ENCODE measurements at places on chromosomes 7 and 10.

DNA sequence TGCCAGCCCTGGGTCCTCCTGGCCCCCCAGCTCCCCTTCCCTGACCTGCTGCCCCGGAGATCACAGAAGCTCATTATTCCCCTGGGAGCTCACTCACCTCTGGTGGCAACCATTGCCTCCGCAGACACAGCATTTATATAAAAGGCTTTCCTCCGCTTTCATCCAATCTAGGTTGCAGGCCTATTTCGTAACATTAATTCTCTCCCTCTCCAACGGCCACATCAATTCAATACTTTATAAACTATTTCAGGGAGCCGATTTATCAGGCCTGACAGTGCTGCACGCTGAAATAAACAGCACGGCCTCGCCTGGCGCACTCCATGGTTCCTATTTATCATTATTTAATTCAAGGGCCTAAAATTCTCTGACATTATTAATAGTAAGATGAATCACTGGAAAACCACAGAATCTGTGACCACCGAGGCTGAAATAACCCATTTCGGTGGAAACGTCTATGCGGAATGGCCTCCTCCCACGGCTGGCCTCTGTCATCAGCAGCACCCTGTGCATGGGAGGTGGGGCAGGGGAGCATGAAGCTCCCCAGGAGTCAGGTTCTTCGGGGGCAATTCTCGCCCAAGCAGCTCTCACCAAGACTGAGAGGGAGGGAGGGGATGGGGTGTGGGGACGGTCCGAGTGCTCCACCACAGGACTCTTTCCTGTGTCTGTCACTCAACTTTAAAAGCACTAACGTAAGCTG is 249.3 kb upstream of the PFKP start:
- no peak for DNase-seq

DNA sequence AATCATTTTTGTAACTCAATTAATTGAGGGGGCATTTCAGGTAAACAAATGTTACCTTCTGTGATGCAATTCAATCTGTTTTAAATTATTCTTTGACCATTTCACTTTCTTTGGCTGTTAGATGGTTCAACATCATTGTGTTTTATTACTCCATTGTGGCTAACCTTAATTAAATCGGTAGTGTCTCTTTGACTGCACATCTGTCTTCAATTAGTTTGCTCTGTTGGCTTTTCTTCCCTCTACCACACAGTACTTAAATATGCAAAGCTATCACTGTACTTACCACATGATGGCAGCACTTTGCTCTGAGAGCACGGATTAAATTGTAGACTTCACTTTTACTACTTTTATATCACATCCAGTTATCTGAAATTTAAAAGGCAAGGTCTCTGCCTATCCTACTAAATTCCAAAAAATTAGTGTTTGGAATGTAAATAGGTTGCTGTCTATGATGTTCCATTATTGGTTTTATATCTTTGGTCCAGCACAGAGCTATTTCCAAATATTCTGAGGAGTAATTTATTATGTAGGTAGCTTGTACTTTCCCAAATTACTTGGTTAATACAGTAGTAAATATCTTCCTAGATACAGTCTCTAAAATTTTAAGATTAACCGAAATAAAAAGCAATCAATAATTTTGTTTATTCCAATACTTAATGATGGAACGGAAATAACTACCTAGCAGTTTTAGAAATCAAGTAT is 352.0 kb downstream of the PCLO start:
- DNase-seq = no peak

- DNase-seq = no peak
These were observed 52.9 kb downstream of the ZRANB1 start for GRCh38 chr10:124994573-124995473.

DNA sequence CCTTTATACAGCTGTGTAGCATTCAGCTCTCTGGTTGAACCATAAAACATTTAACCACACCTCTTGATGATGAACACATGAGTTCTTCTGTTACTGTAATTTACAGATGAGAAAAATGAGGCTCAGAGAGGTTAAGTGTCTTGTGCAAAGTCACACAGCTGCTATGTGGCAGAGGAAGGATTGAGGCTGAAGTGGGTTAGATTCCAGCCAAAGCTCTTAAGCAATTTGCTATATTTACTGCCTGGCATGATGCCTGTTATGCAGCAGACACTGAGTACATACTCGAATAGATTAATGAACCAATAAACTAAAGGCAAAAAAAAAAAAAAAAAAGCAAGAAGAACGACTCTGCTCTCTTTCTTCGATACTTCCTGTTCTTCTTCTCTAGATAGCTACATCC is 35.7 kb downstream of the GFRA1 start:
- DNase-seq = no peak

Data from B cell (primary cell).